Central memory CD8-positive, alpha-beta T cell (primary cell): ENCODE measurements at places on chromosomes 2 and 18.
A peak's percentile ranks its signal among the peaks of the same experiment; 100 is the strongest.

DNA sequence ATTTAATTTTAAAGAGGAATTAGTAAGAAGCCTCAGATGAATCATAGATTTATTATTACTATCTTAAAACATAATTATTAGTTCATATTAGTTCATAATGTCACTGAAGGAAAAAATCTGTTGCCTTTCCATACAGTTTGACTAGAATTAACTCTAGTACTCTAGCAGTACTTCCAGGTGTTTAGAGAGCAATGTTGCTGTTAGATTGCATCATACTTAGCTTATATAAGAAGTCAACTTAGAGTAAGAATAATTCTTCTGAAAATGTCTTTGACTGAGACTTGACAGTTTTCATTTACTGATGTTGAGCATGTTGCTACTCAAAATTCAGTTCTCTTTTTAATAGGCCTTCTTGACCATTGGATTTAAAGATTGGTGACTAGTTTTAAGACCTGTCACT lies 4.7 kb downstream of the RAB3GAP1 start:
- H3K27ac ChIP-seq = no peak overlapping the region
- peaks cover 27% of the 10 kb centered on the region for H3K4me1 ChIP-seq
- no peak for DNase-seq
- H3K36me3 ChIP-seq = peaks cover 30% of the 10 kb centered on the region
- H3K27me3 ChIP-seq = no peaks in the 10 kb centered on the region
- H3K4me3 ChIP-seq = no peak overlapping the region

- no peaks in the 10 kb centered on the region for H3K4me1 ChIP-seq
- no peak overlapping the region for H3K27ac ChIP-seq
- no peaks in the 10 kb centered on the region for H3K36me3 ChIP-seq
- no peak for DNase-seq
Measured at GRCh38 chr18:56330366-56331110, 307.9 kb downstream of the TXNL1 start.

GRCh38 chr2:233867993-233868532 lies at the start of gene MSL3B:
Gene MSL3B, minus strand, starts transcription at chr2:233868386.
- H3K4me3 ChIP-seq = peak within 1 kb of the TSS; percentile 84
- peaks cover 12% of the 10 kb centered on the region for H3K4me1 ChIP-seq
- H3K36me3 ChIP-seq = peaks cover 6% of the 10 kb centered on the region
- peak within 1 kb of the TSS; percentile 90 for H3K27ac ChIP-seq
- peaks cover 42% of the 10 kb centered on the region for H3K27me3 ChIP-seq
- DNase-seq = peak; percentile 34

DNA sequence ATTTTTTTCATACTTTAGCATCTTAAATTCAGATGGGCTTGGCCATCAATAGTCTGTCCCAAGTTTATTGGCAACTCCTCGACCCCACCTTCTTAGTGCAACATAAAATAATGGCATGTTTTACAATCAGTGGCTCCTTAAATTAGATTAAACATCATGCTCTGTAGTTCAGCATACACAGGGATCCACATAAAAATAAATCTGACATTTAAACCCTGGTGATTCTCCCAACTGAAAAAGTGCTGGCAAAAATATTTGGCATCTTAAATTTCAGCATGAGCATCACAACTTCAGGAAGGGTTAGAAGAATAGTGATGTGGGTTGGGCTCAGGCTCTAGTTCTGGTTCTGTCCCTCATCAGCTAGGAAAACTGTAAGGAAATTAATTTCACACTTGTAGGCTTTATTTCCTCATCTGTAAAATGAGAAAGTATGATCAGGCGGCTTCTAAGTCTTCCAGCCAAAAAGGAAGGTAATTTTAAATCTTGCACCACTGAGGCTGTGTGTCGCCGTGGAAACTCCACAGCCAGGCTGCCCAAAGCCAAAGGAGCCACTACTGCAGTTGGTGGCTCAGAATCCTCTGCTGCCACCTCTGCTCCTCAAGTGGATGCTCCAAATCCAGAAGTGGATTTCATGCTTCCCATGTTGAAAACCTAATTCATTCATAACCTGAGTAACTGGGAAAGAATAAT lies 17.6 kb upstream of the EPG5 start:
- H3K27ac ChIP-seq = no peak overlapping the region
- H3K4me1 ChIP-seq = no peaks in the 10 kb centered on the region
- H3K4me3 ChIP-seq = no peak overlapping the region

GRCh38 chr2:238098901-238099713 lies 1.0 kb upstream of the ESPNL start:
- peaks cover 4% of the 10 kb centered on the region for H3K36me3 ChIP-seq
- H3K4me3 ChIP-seq = no peak overlapping the region
- peak; percentile 10 for DNase-seq
- no peaks in the 10 kb centered on the region for H3K27me3 ChIP-seq
- H3K27ac ChIP-seq = no peak overlapping the region
- no peaks in the 10 kb centered on the region for H3K4me1 ChIP-seq

DNA sequence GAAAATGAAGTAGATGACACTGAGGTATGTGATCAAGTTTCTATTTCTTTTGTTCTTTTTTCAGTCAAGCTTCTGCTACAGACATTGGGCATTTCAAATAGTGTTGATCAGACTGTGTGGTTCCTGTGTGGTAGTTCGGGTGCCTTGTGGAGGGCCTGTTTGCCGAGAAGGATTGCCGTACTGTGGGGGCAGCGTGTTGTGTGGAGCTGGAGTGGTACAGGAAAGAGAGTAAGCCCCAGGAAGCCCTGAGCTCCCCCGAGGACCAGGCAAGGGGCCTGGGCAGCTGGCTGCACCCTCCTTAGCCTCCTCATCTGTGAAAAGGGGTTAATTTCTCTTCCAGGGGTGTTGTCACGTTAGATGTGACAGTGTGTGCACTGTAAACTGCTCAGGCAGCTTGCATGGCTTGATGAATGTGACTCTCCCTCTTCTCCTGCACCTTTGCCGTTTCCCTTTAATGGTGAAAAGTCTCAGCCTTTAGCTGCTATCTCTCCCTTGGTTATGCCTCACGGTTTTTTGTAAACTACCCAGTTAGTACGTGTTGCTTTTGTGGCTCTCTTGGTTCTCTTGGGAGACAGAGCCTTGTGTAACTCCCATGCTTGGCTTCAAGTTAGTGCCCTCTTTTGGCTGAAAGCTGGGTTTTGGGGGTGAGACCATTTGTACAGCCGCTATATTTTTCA lies 19.5 kb downstream of the C2orf74 start:
- H3K4me1 ChIP-seq = peaks cover 83% of the 10 kb centered on the region
- no peaks in the 10 kb centered on the region for H3K27me3 ChIP-seq
- H3K36me3 ChIP-seq = peaks cover 53% of the 10 kb centered on the region
- DNase-seq = no peak
- H3K27ac ChIP-seq = peak overlapping the region; percentile 94

GRCh38 chr2:186755066-186755465 lies 61.2 kb downstream of the FAM171B start:
- H3K36me3 ChIP-seq = no peaks in the 10 kb centered on the region
- DNase-seq = no peak
- no peaks in the 10 kb centered on the region for H3K27me3 ChIP-seq

GRCh38 chr2:120548627-120549608 lies 186.8 kb upstream of the GLI2 start:
- H3K4me3 ChIP-seq = no peak overlapping the region
- no peak overlapping the region for H3K27ac ChIP-seq
- H3K4me1 ChIP-seq = no peaks in the 10 kb centered on the region
- H3K36me3 ChIP-seq = no peaks in the 10 kb centered on the region
- no peak for DNase-seq

DNA sequence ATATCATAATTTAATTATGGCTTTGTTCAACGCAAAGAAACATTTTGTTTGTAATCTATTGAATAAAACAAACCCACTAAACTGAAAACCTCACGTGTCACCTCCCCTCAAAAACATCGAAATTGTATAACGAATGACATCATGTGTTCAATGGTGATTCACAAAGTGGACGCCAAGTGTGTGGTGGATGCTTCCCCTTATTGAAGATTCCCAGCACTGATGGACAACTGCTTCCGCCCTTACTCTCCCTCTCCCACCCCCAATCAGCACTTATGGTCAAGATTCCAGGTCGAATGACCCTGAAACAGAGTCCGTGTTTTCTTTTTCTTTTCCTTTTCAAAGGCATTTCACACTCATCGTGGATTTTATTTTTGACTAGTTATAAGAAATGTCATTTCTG lies 383.0 kb upstream of the SMIM21 start:
- DNase-seq = no peak
- H3K27me3 ChIP-seq = peaks cover 11% of the 10 kb centered on the region
- H3K36me3 ChIP-seq = no peaks in the 10 kb centered on the region
- no peak overlapping the region for H3K4me3 ChIP-seq

DNA sequence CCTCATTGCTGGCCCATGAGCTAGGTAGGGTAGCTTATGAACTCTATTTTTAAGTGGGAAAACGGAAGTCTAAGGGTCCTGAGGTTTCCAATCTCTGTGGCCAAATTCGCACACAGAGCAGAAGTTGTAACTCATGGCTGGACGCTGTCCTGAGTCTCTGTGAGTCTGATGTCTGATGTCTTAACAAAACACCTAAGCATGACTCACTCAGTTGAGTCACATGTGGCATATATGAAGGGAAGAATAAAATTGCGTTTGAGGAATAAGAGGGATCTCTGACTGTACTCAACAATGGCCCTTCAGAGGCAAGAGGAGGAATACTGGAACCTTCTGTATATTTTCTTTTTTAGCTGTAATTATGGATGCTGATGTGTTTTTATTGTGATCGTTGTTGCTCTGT lies 569.7 kb downstream of the RIT2 start:
- DNase-seq = no peak
- H3K27me3 ChIP-seq = no peaks in the 10 kb centered on the region
- no peak overlapping the region for H3K27ac ChIP-seq
- no peaks in the 10 kb centered on the region for H3K36me3 ChIP-seq
- H3K4me1 ChIP-seq = no peaks in the 10 kb centered on the region

- peaks cover 3% of the 10 kb centered on the region for H3K36me3 ChIP-seq
- no peaks in the 10 kb centered on the region for H3K4me1 ChIP-seq
- DNase-seq = no peak
- no peak overlapping the region for H3K4me3 ChIP-seq
Measured at GRCh38 chr2:21256006-21256405, 132.2 kb downstream of the TDRD15 start.

DNA sequence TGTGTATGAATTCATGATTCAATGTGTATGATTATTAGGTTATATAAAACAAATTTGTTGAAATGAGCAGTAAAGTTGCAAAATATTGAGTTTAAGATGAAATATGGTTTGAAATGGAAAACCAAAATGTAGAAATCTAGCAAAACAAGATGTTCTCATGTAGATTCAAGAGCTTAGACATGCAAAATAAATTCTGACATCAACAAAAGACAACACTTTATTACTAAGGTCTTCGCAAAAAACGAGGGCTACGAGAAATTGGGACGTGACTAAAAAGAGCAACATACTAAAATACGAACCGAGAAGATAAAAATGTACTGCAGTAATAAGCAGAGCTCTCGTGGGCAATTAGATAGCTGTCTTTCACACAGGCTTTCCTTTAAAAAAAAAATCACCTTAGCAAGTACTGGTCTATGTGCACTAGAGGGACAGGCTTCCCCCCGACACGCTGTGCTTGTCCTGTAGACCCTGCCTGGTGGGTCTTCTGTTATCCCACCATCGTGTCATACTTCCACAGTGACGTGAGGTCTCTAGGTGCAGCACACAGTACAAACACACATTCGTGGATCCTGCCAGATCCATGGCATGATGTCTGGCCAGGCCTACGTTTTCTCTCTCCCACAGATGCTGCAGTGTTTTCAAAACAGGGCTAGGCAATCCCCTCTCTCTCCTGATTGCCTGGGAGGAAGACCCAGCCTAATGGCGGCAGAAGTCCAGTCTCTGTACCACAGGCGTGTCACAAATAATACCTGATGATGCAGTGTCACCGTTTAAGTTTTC lies 240.8 kb downstream of the TCF4 start:
- H3K27ac ChIP-seq = no peak overlapping the region
- H3K36me3 ChIP-seq = peaks cover 2% of the 10 kb centered on the region
- no peak overlapping the region for H3K4me3 ChIP-seq
- H3K4me1 ChIP-seq = no peaks in the 10 kb centered on the region

DNA sequence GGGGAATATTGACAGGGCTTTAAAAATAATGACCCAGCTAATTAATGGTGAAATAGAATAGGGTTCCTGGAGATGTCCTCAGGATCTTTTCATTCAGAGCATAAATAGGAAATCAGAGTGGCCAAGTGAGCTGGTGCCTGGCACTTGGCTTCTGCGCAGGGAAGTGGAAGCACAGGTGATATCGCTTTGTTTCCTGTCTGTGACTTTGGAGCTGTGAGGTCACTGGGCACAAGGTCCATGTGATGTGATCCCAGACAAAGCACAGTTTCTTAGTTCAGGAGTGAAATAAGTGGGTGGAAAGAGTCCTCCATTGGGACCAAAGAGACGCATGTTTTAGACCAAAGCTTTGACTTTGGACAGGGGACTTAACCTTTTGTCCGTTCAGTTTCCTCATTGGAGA lies 338.3 kb downstream of the CYRIA start:
- no peaks in the 10 kb centered on the region for H3K4me1 ChIP-seq
- no peaks in the 10 kb centered on the region for H3K27me3 ChIP-seq
- no peak overlapping the region for H3K4me3 ChIP-seq
- H3K36me3 ChIP-seq = no peaks in the 10 kb centered on the region
- DNase-seq = no peak
- H3K27ac ChIP-seq = no peak overlapping the region
